Suppressor macrophage (primary cell): ENCODE measurements at places on chromosomes 2 and 18.
A peak's percentile ranks its signal among the peaks of the same experiment; 100 is the strongest.

DNA sequence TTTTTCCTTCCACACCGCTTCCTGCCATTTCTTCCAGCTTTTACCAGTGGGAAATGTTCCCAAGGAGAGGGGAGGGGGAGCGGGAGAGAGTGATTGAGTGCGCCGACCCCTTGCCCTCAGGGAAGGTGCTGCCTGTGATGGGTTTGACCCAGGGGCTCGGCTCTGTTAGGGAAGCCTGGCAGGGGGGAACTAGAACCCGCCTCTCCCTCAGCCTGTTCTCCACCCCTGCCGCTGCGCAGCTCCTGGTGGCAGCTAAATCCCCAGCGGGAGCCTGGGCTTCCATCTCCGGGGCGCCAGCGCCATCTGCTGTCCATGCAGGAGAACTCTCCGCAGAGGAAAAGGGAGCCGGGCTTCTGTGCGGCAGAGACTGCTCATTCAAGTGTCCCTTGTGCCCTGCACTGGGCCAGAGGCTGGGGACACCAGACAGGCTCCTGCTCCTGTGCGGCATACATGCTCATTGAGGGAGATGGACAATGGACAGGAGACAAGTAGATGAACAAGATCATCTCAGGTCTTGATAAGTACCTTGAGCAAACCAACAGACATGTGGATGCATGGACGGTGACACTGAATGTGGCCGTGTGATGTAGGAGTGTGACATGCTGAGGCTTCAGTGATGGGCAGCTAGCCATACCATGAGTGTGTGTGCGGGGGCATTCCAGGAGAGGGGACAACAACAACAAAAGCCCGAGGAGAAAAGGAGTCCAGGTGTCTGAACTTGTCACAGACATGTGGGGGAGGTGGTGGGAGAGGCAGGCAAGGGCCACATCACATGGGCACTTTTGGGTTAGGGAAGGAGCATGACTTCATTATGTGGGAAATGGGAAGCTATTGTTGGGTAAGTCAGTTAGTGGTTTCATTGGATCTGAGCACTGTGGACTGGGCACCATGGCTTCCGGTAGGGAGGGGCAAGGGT lies 13.3 kb downstream of the CHPF start:
- peak; percentile 94 for DNase-seq

DNA sequence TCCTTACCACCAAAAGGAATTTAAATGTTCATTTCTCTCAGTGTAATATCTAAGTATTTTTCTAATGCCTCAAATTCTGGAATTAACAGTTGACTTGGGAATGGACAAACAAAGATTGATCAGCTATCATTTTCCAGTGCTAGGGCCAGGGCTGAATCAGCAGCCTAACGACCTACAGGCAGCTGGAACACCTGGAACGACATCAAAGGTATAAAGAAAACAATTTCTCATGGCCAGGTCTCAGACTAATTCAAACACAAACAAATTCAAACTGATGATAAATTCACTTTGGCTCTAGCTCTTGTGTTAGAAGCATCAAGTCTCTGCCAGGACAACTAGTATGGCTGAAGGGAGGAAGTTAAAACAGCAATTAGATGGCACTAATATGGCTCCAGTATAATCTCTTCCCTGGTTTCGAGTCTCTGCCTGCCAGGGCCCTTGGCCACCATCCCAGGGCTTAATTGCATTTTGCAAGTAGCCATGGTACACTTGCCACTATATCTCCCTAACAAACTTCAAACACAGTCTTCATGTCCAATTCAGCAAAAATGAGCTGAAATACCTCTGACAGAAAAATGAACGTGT lies 70.2 kb upstream of the FSHR start:
- DNase-seq, result no peak

DNA sequence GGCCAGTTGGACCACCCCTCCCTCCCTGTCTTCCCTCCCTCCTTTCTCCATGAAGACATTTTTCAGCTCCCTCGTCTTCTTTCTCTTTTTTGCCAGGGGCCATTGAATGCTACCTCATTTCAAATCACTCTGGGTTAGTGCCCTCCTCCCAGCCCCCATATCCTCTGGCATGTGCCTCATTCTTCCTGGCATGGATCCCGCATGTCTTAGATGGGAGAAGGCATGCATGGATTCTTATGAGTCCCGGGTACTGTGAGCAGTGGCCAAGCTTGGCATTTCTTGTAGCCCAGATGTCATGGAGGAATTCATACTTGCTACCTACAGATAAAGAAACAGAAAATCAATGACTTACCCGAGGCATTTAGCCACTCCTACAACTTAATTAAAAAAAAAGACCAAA lies 9.0 kb upstream of the HAAO start:
- DNase-seq, result no peak

- no peak for DNase-seq
These were observed 132.7 kb upstream of the REV1 start for GRCh38 chr2:99622534-99622933.

DNA sequence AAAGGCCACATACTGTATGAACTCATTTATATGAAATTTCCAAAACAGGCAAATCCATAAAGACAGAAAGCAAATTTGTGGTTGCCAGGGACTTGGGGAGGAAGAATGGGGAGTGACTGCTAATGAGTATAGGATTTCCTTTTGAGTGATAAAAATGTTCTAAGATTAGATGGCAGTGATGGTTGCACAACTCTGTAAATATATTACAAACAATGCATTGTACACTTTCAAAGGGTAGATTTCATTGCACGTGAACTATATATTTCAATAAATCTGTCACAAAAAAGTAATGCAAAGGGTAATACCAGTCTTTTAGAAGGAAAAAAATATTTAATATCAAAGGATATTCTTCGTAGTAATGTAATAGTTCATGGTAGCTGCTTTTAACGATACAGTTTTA lies 63.7 kb upstream of the PROKR1 start:
- DNase-seq, result no peak

DNA sequence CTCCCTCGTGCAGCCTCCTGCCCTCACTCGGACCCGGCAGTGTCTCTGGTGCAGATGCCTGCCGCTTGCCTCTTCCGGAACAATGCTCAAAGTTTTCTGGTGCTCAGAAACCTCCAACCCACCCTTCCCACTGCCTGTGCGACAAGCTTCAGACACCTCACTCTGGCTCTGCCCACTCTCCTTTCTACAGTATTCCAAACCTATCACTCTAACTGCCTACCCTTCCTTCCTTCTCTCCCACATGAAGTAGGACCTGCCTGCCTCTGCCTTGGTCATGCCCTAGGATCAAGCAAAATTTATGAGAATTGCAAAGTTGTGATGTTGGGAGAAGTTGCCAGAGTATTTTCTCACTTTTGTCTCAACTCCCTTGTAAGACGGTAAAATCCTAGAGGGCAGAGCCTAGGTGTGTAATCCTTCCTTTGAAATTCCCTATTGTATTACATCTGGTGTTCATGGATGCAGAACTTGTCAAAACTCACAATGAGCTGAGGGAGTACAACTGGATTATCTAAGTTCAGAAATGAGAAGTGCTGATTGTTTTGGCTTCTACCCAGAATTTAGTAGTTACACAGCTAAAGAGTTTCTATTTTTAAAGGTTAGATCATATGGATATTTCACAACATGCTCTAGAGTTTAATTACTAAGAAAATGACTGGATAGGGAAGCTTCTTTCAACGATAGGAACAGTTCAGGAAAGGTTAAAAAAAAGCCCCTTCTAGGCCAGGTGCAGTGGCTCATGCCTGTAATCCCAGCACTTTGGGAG lies 7.2 kb downstream of the NPC1 start:
- peak; percentile 50 for DNase-seq
